NCI-H510A treated with DMSO at 0.1 percent for 48 hours (cell line): ENCODE measurements at places on chromosomes 6 and 20.
A peak's percentile ranks its signal among the peaks of the same experiment; 100 is the strongest.

- DNase-seq, result no peak
These were observed 113.3 kb upstream of the TRAF3IP2 start for GRCh38 chr6:111718990-111719389.

GRCh38 chr6:113365191-113365590 lies 492.0 kb upstream of the MARCKS start:
- DNase-seq, result no peak

- DNase-seq, result no peak
These were observed 217.5 kb downstream of the TMEM200A start for GRCh38 chr6:130583268-130583667.

DNA sequence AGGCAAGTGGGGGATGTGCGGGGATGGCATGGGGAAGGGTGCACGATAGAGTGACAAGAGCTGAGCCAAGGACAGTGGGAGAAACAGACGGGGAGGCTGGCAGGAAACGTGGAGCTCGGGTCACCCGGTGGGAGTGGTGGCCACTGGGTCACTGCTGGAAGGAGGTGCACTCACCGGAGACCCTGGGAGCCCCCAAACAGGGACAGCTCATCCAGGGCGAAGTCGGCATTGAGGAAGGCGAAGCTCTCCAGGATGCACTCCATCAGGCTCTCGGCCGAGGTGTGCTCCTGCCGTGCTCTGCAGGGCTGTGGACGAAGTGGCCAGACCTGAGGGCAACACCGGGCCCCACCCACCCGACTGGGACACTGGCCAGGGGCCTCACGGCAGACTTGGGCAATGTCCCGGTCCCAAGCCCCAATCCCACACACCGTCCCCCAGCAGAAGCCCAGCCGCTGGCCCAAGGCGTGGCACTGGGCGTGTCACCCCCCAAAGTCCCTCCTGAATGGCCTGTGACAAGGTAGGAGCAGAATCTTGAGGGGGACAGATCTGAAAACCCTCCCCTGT lies 87.3 kb downstream of the PTPN1 start:
- DNase-seq, result no peak

- peak; percentile 62 for DNase-seq
These were observed at the start of gene DDR1 for GRCh38 chr6:30883685-30884520. DDR1 (plus strand) TSS chr6:30884519; CDS start chr6:30888730, 4,211 bp downstream.
